ENCODE measurements at places on chromosomes 16 and 17.

GRCh38 chr17:9931144-9931741 lies 26.2 kb upstream of the RCVRN start:
- DNase-seq: no peak

DNA sequence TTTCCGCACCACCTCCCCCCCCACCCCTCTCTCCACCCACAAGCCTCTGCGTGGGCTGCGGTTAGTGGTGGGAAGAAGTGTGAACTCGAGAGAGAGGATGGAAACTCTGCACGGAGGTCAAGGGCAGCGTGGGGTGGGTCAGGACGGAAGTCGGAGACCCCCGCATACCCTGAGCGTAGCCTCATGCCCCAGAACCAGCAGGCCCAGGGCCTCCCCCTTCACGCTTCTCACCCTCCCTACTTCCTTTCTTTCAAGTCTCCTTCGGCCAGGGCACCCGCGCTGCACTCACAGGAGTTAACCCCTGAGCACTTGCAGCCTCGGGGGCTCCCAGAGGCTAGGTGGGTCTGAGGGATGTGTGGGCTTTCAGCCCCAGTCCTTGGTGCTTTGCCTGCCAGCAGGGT lies 9.2 kb downstream of the TBKBP1 start:
- peak; percentile 50 for DNase-seq

- DNase-seq: no peak
Observed at GRCh38 chr17:27630607-27631410, at the start of gene LGALS9. TSS of gene LGALS9 (plus strand) at chr17:27631188. CDS start at chr17:27631266, 78 bp downstream.

DNA sequence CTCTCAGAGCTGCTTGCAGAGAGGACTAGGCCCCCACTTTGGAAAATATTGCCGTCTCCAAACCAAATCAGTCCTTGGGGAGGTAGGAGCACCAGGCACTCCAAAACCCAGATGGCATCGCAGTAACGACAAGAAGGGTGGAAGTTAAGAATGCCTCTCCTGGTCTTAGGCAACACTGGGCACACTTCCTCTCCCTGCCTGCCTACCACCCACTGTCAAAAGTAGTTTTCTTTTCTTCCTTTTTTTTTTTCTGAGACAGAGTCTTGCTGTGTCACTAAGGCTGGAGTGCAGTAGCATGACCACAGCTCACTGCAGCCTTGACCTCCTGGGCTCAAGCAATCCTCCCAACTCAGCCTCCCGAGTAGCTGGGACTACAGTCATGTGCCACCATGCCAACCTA lies 47.2 kb downstream of the SRL start:
- no peak for DNase-seq

GRCh38 chr17:1089915-1090314 lies 89.9 kb downstream of the ABR start:
- DNase-seq: no peak

DNA sequence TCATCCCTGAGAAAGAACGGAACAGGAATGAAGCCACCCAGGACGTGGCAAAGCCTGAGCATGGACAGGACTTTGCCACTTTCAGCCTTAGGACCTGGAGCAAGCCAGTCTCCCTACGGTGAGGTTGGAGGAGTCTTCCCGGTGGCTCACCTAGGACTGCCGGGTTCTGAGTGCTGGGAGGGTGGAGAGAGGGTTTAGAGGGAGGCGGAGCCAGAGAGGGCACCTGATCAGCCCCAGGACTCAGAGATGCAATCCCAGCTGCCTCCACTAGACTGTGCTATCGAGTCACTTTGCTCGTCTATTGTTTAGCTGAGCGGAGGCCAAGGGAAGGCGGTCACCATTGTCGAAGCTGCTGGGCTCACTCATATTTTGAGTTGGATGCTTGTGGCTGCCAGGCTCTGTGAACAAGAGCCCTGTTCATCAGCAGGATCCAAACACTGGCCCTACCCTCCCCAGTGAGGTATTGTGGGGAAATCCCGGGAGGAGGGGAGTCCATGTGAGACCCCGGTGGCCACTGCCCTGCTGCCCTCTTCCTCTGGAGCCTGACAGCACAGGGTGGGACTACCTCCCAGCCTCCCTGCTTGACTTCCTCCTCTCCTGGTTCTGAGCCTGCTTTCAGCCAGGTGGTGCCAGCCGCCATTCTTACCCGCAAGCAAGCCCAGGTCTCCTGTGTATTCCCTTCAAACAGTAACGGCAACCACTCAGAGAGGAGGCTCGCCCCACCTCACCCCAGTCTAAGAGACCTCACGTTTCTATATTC lies 7.0 kb downstream of the KRT14 start:
- DNase-seq: peak; percentile 30

- no peak for DNase-seq
Observed at GRCh38 chr16:15907863-15908478, 19.6 kb upstream of the CEP20 start.

GRCh38 chr16:80931801-80932707 lies 74.6 kb downstream of the CMC2 start:
- peak; percentile 3 for DNase-seq

DNA sequence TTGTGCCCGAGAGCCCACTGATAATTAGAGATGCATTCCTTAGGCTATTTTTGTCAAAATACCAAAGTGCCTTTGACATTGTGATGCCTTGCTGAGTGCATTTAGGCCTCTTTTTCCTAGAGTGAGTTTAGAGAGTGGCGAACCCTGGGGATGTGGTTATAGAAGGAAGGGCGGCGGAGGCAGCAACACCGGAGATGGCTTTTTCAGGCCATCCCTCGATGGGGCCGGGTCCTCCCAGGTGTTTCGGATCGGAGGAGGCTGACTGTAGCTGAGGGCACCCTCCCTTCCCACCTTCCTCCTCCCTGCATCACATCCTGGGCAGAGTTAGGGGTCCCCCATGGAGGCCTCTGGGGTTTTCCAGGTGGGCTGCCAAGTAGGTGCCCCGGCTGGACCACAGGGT lies 6.6 kb upstream of the SNAI3 start:
- no peak for DNase-seq

DNA sequence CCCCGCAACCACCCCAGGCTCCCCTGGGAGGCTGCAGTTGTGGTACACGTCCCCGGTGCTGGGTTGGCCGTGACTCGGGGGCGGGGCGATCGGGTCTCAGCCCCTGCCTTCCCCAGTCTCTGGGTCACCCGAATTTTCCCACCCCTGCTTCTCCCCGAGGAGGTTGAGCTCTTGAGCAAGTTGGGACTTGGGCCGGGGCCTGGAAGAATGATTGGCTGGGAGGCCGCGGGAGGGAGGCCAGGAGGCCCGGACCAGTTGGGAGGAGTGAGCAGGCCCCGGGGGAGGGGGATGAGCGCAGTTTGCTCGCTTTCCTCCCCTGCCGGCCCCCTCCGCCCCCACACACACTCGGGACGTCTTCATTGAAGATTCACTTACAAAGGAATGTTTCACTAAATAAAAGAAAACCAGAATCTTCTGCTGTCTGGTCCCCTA lies 4.5 kb upstream of the HEXIM1 start:
- DNase-seq: no peak

- DNase-seq: no peak
Observed at GRCh38 chr16:17370223-17370707, 100.5 kb downstream of the XYLT1 start.

DNA sequence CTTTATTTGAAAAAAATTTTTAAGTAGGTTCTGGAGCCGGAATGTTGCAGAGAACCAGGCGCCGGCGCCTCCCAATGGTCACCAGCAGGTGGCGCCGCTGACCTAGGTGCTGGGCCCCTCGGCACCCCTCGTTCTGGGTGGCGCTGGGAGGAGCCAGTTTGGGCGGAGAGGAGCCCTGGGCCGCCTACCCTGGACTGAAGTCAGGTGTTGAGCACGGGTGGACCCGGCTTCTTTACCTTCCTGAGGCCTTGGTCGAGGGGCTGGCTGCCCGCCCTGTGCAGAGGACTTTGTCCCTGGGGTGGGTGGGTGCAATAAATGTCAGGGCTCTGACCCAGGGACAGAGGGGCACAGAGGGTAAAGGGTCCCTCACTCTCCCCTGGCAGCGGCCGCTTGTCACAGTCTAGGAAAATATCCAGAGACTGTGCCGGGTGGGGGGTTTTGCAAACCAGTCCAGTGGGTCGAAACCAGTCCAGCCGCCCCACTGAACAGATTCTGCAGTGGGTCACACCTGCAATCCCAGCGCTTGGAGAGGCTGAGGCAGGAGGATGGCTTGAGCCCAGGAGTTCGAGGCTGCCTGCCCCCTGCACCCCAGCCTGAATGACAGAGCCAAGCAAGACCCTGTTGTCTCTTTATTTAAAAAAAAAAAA lies 30.1 kb upstream of the TNFRSF13B start:
- DNase-seq: peak; percentile 65
